ENCODE measurements at places on chromosomes 6 and 20.

DNA sequence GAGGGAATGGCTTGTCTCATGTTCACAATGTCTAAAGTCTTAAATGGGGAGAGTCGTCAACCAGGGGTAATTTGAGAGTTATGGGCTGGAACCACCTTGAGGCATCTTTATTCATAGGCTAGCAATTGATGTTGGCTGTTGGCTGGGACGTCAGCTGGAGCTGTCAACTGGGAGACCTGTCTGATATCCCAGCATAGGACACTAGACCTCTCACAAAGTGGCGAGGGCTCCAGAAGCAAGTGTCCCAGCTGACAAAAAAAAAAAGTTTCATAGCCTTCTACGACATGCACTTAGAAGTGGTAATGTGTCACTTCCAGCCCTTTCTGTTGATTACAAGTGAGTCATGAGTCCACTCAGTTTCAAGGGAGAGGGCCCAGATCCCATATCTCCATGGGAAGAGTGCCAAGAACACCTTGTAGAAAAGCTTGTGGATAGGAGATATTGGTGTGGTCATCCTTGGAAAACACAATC is 278.0 kb downstream of the ESR1 start:
- no peak for DNase-seq

GRCh38 chr6:125748406-125749172 is 843 bp upstream of the HEY2 start:
- DNase-seq, result no peak

DNA sequence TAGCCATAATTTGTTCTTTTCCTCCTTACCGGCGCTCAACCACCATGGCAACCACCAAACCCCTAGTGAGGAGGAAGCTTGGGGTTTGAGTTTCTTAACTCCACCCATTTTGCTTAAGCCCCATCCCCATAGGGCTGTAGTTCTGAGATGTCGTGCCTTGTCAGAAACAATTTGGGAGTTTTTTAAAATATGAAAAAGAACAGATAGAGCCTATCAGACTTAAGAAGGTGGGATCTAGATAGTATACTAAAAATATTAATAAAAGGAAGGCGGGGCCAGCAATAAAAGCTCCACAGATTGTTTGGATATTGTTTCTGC is 5.6 kb downstream of the BRD2 start:
- no peak for DNase-seq

DNA sequence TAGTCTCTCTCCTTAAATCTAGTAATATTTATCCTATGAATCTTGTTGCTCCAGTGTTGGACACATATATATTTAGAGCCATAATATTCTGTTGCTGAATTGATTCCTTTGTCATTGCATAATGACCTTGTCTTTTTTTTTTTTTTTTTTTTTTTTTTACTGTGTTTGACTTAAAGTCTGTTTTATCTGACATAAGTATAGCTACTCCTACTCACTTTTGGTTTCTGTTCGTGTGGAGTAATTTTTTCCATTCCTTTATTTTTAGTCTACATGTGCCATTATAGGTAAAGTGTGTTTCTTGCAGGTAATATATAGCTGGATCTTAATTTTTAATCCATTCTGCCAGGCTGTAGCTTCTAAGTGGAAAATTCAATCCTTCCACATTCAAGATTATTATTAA is 166.5 kb downstream of the GMDS start:
- DNase-seq, result no peak

DNA sequence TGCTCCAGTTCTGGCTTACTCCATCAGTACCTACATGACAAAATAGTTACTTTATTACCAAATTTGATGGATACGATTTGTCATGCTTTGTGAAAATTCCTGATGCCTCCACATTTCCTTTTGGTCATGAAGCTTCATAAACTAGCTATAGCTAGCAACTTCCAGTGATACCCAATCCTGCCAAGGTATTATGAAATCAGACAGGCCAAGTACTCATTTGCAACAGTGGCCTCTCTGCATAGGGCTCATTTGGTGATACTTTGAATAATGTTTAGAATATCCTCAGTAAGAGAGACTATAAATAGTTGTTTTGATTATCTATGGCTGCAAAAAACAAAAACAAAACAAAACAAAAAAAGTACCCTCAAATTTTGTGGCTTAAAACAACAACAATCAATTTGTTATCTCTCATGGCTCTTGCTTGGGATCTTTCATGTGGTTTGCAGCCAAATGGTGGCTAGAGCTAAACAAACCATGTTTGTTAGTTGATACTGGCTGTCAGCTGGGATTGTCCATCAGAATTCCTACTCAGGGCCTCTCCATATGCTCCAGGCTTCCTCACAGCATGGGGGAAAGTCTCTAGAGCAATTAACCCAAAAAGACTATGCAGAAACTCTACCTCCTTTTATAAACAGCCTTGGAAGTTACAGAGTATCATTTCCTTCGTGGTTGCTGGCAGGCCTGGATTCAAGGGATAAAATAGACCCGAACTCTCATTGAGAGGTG is 10.1 kb upstream of the PRL start:
- DNase-seq, result no peak

DNA sequence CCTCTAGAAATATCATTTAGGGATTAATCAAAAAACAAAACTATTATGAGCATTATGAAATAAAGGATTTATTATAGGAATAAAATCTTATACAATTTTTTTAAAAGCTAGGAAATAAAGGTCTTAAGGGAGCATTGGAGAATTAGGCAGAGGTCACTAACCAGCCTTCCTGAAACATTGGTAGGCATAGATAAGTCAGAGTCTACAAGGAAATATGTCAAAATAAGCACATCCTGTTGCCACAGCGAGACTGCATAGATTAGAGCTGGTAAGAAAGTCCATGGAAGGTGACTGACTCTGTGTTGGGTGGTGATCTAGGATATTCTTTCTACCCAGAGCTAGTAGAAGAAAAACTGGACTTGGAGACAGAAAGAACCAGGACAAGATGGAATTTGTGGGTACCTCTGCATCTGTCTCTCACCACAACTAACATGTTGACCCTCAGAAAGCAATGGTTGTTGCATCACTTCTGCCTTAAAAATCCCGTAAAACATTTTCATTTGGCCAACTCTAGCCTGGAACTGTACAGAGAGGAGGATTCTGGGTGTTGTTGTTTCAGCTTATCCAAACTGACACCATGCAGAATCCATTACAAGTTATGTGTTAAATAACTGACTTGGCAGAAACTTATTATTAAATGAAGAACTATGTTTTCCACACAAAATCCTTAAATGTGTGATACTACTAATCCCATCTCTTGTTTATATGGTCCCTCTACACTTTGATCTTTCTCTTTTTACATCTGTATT is 77.1 kb downstream of the FBXO5 start:
- no peak for DNase-seq

All from stimulated activated CD4-positive, alpha-beta T cell treated with anti-CD3 and anti-CD28 coated beads, Interleukin-15, amount 100 ng/mL, for 1 hour (primary cell).